Sigmoid colon (tissue), 7 donors: ENCODE measurements at places on chromosomes 12 and 14. TPM values are rescaled to one million over a fixed set of nuclear protein-coding genes. Genes with fewer than 3 reads are reported as not detected.
A peak's percentile ranks its signal among the peaks of the same experiment; 100 is the strongest.

GRCh38 chr14:35341751-35342488 lies 49.7 kb downstream of the PSMA6 start:
- no peaks in the 10 kb centered on the region for H3K36me3 ChIP-seq
- H3K27ac ChIP-seq: peak overlapping the region; percentile 92
- peaks cover 63% of the 10 kb centered on the region for H3K4me1 ChIP-seq
- H3K27me3 ChIP-seq: no peaks in the 10 kb centered on the region
- peak overlapping the region; percentile 39 for H3K4me3 ChIP-seq
- peak; percentile 99 for DNase-seq

FOXG1 gene
- not detected for total RNA-seq

DNA sequence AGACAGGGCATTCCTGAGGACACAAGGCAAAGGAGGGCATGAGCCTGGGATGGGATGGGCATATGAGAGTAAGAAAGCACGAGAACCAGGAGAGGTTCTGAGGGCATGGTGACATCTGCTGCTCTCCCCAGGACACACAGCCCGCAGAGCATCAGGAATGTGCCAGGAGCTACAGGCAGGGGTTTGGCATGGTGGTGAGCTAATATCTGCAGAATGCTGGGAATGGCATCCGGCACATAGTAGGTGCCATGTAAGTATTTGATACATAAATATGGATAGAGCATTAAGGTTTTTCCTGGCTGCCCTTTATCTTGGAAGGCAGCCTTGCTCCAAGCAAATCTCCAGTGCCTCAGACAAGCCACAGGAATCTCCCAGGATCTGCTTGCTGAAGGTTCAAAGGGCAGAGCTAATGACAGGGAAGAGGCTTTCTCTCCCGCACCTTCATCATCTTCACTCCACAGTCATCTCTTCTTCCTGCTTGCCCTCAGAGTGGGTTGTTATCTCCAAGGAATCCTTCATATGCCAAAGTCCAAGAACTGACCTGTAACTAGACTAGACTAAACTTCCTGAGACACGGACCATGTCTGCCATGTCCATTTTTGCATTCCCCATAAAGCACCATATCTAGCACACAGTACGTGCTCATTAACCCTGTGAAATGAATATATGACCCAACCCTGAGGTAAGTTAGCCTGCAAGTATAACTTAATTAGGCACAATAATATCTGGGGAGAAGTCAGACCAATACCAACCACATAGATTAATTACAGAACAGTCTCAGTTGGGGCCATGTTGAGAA lies 62.0 kb upstream of the SCN8A start:
- H3K4me1 ChIP-seq: no peaks in the 10 kb centered on the region
- H3K27me3 ChIP-seq: peaks cover 15% of the 10 kb centered on the region
- no peak overlapping the region for H3K27ac ChIP-seq
- no peak for DNase-seq

NFE2 gene
- total RNA-seq: 0.54 TPM

SDR9C7 gene
- not detected for total RNA-seq

- no peak overlapping the region for H3K4me3 ChIP-seq
- no peaks in the 10 kb centered on the region for H3K36me3 ChIP-seq
- H3K27me3 ChIP-seq: no peaks in the 10 kb centered on the region
- peak overlapping the region; percentile 93 for H3K27ac ChIP-seq
These were observed 108.5 kb downstream of the SCARB1 start for GRCh38 chr12:124754949-124755800.

GDF3 gene
- total RNA-seq: not detected

DNAJC22 gene
- total RNA-seq: 0.28 TPM

GRCh38 chr14:63752449-63753169 lies 24.7 kb upstream of the SGPP1 start:
- no peak overlapping the region for H3K27ac ChIP-seq
- H3K4me3 ChIP-seq: no peak overlapping the region
- H3K4me1 ChIP-seq: no peaks in the 10 kb centered on the region
- no peaks in the 10 kb centered on the region for H3K27me3 ChIP-seq

EXOC3L4 gene
- total RNA-seq: 1.8 TPM

DNA sequence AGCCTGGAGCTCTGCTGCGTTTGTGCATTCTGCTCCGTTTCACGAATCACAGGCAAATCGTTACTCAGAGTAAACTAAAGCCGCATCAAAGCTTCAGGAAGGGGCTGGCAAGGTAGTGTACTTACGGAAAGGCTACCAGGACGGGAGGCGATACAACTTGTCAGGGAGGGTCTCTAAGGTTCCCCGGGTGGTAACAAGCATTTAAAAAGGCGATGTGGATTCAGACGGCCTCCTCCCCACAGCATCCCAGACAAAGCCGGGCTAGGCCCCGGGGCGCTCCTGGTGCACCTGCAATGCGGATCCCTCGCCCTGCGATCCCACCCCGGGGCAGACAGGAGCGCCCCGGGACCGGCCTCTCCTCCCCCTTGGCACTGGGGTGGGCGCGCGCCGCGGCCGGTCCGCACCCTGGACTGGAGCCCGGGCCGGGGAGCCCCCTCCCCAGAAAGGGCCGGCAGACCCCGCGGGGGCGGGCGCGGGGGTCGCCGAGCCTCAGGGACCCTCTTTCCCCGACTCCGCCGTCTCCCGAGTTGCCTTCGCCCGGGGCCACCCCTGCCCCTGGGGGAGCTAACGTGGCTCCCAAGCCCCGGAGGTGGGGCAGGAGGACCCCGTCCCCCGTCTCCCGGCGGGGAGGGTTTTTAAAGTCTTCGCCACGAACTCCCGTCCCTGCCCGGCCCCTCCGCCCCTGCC lies 718 bp downstream of the CCDC92 start:
- H3K4me3 ChIP-seq: peak overlapping the region; percentile 98
- peak; percentile 71 for DNase-seq
- no peaks in the 10 kb centered on the region for H3K36me3 ChIP-seq
- peak overlapping the region; percentile 97 for H3K27ac ChIP-seq

DNA sequence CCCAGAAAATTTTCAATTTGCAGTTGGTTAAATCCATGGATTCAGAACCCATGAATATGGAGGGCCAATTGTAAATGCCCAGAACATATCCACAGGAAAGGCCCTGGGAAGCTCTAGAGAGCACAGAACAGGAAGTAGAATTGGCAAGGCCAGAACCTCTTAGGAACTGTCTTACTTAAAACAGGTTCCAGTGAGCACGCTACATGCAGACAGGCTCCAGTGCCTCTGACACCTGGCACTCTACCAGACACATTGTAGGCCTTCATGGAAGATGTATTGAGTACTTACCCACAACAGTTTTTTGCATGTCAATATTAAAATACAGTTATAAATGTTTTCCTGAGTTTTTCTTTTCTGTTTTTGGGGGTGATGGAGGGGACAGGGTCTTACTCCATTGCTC lies 188.2 kb upstream of the FRMD6 start:
- H3K27me3 ChIP-seq: no peaks in the 10 kb centered on the region
- no peaks in the 10 kb centered on the region for H3K4me1 ChIP-seq
- H3K36me3 ChIP-seq: no peaks in the 10 kb centered on the region

DNA sequence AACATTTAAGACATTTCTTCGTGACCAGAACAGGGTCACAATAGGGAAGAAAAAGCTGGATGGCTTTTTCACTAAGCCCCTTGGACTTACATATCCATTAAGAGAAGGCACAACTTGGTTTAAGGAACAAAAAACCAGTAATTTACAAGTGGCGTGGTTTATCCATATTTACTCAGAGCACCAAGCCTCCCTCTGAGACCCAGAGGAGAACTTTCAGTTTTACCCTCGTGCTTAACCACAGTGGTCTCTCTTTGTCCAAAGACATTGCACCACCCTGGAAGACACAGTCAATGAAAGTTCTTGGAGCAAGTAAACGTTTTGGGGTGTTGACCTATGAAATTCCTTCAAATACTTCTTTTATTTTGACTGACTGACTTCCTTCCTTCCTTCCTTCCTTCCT lies 52.5 kb downstream of the SSPN start:
- no peaks in the 10 kb centered on the region for H3K27me3 ChIP-seq
- no peaks in the 10 kb centered on the region for H3K4me1 ChIP-seq
- H3K27ac ChIP-seq: no peak overlapping the region
- H3K36me3 ChIP-seq: no peaks in the 10 kb centered on the region
- H3K4me3 ChIP-seq: no peak overlapping the region
- no peak for DNase-seq

DNA sequence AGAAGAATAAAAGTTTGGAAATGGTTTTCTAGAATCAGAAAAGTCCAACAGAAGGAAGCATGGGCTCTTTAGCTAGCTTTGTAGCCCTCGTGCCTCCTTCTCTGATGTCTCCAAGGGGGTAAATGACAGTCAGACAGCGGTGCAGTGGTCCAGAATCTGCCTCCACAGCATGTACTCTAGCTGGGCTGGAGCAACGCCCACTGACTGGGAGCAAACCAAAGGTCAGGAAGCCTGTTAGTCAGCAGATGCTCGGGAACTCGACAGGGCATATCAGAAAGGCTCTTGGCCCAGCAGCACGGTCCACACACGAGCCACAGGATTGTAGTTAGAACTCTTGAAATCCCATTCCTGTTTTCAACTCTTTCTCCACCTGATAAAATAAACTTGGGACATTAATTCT lies 164.3 kb downstream of the GRIN2B start:
- H3K27ac ChIP-seq: no peak overlapping the region
- no peaks in the 10 kb centered on the region for H3K36me3 ChIP-seq
- H3K4me3 ChIP-seq: no peak overlapping the region
- DNase-seq: no peak

GRCh38 chr12:103566398-103566797 lies 20.7 kb upstream of the STAB2 start:
- no peak for DNase-seq
- H3K4me3 ChIP-seq: no peak overlapping the region
- no peak overlapping the region for H3K27ac ChIP-seq
- no peaks in the 10 kb centered on the region for H3K27me3 ChIP-seq
- peaks cover 5% of the 10 kb centered on the region for H3K4me1 ChIP-seq
- H3K36me3 ChIP-seq: no peaks in the 10 kb centered on the region

DNA sequence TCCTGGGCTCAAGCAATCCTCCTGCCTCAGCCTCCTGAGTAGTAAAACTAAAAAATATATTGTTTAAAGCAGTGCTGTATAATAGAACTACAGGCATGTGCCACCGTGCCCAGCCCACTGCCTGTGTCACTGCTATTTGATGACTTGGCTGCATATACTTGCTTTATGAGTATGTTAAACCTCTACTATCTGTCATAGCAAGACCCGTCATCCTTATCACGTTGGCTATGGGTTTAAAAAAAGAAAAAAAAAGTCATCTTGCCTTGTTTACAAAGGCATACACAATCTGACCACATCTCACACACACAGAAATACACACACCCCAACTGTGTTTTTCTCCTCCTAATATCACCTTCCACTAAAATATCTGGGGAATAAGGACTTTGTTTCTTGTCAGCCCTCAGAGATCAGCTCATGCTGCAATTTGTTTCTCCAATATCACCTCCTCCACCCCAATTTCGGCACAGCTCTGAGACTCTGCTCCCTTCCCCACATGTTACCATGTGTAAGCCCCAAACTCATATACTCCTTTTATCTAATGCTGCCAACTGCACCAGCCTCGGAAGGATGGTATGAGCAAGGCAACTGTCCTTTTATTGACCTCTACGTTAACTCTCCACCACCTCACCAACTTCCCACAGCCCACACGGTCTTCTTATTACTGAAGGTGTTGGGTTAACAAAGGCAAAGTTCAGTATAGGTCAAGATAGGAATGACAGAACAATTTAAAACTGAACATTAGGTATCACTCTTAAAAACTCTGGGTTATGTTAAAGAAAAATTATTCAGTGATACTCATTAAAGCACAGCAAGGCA lies 802 bp upstream of the TMPRSS12 start:
- H3K4me3 ChIP-seq: no peak overlapping the region
- no peak for DNase-seq
- peaks cover 4% of the 10 kb centered on the region for H3K4me1 ChIP-seq
- no peak overlapping the region for H3K27ac ChIP-seq

PLD4 gene
- 0.71 TPM for total RNA-seq

DNA sequence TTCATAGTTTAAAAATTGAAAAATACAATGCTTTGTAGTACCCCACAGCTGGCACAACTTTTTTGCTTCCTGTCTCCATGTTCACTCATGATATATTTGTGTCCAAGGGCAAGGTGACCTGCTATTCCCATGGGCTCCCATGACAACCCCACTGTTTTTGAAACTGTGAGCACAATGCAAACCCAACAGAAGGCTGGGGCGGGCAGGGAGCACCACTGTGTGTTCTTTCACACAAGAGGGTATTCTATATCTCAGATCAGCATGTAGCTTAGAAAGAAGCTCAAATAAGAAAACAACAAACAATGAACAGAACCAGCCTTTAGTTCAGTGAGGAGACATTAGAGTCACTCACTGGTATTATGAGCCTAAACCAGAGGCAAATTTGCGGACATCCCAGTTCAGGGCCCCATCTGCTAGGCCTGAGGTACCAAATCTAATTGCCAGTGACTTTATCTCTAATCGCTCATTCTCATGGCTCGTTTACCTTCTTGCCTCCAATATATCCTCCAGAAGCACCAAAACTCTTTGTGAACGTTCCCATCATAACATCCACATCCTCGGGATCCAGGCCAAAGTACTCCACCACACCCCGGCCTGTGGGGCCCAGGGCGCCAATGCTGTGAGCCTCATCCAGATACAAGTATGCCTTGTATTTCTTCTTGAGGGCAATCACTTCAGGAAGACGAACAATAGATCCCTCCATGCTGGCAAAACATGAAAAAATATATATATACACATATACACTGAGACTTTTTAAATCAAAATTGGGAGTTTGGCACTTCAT lies 56.4 kb upstream of the ISM2 start:
- H3K27ac ChIP-seq: peak overlapping the region; percentile 9
- peaks cover 10% of the 10 kb centered on the region for H3K36me3 ChIP-seq
- DNase-seq: no peak
- no peaks in the 10 kb centered on the region for H3K27me3 ChIP-seq
- no peak overlapping the region for H3K4me3 ChIP-seq

DNA sequence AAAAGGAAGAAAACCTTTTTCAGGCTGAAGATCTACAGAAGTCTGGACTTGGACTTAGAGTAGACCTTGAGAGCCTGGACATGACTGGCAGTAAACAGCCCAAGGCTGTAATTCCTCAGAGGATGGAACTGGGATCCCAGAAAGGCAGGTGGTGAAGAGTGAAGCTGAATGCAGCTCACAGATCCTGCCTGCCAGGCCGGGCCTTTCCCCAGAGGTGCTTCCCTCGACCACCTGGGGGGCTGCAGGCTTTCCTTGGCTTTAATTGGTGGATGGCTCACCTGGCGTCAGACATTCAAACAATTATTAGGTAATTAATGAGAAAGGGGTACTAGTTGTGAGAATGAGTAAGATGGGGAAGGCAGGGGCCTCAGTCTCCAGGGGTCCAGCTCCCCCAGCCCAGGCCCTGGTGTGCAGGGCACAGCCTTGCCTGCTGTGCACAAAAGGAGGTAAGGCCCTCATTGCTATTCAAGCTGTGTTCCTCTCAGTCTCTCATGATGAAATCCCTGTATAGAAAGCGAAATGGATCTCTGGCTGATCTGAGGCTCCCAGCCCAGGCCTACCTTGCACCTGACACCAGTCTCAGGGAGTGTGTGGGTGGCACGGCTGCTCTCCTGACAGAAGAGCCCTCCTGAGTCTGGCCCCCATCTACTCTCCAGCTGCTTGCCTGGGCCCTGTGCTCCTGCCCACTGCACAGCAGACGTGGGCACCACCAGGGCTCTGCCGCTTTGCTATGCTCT lies 63.0 kb upstream of the TCL1A start:
- H3K36me3 ChIP-seq: no peaks in the 10 kb centered on the region
- no peak overlapping the region for H3K4me3 ChIP-seq
- H3K27me3 ChIP-seq: no peaks in the 10 kb centered on the region
- H3K4me1 ChIP-seq: no peaks in the 10 kb centered on the region
- DNase-seq: no peak
- no peak overlapping the region for H3K27ac ChIP-seq

- no peaks in the 10 kb centered on the region for H3K36me3 ChIP-seq
- H3K27me3 ChIP-seq: no peaks in the 10 kb centered on the region
- no peak for DNase-seq
- H3K4me3 ChIP-seq: no peak overlapping the region
- H3K4me1 ChIP-seq: no peaks in the 10 kb centered on the region
These were observed 210.4 kb downstream of the EXOC5 start for GRCh38 chr14:57058319-57058718.
